ENCODE measurements at places on chromosomes 4 and X.

- no peak for DNase-seq
These were observed 83.7 kb upstream of the F9 start for GRCh38 chrX:139446832-139447231.

- peak; percentile 3 for DNase-seq
These were observed 148.8 kb upstream of the MID1 start for GRCh38 chrX:10769195-10769594.

DNA sequence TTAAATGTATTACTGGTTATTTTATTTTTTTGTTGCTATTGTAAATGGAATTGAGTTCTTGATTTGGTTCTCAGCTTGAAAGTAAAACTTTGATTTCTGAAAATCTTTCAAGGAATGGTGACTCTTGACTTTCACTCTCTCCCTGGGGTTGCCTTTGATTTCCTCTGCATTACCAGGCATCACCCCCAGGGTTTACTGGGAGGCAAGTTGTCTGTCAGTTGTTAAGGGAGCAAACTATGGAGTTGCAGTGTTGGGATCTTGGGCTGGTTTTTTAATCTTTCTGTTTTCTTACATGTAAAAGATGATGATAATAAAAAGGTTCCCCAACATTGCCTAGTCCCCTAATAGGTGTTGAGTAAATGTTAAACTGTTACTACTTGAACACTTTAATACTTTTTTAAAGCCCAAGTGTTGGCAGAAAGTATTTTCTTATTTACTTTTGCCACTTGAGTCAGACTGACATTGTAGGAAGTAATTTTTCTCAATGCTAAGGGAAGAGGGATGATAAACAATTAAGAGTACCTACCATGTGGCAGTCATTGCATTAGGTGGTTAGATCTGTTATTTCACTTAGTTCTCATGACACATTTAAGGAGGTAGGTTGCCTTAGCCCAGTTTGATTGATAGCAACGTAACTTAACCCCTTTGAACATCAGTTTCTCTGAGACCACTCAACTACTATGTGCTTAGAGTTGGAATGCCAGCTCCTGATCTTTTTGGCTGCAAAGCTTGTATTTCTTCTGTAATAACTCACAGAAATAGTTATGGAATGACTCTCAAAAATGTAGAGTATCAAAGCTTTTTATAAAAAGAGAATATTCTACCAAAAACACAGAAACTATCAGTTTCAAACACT, 67.1 kb downstream of the DCLK2 start:
- DNase-seq = no peak

DNA sequence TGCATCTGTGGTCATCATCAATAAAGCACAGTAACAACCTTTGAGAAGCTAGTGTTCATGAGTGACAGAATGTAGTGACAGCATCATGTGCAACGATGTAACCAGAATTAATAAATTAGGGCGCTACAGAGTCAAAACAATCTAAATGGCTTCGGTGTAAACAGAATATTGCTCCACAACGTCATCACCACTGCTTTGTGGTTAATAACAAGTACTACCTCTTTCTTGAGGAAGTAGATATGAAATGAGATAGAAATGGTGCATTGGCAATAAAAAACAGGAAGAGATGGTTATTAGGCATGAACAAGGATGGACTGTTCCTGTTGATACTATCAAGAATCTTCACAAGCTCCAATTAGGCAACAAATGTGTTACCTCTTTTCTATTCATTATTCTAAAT, 8.7 kb upstream of the PDHA2 start:
- DNase-seq = no peak

DNA sequence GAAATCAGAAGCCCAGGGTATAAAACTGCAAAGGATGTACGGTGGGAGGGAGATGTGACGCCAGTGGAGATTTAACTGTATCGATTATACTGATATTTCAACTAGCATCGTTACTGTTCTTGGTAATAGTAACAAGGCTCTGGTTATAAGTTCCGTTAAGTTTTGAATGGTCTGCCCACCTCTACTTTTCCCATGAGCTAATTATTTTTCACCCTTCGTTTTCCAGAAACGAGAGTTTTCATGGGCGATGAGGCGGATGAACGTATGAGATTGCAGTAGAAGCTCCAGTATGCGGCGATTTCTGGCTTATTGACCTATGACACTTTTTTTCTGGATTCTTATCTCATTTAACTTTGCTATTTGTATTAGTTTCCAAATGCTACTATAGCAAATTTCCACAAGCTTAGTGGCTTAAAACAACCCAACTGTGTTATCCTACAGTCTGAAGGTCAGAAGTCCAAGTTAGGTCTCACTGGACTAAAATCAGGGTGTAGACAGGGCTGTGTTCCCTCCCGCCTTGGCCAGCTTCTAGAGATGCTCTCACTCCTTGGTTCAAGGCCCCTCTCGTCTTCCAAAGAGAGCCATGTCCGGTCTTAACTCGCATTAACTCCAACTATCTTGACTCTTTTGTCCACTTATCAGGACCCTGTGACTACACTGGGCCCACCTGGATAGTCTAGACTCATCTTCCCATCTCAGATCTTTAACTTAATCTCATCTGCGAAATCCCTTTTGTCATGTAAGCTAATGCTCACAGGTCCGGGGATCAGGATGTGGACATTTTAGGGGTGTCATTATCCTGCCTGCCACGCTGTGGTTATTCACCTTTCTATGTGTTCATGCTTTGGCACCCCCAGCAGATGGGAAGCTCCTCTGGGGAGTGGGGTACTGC, 122.5 kb downstream of the IRF2 start:
- no peak for DNase-seq

GRCh38 chr4:176303938-176304337, 15.8 kb upstream of the SPCS3 start:
- DNase-seq = no peak

DNA sequence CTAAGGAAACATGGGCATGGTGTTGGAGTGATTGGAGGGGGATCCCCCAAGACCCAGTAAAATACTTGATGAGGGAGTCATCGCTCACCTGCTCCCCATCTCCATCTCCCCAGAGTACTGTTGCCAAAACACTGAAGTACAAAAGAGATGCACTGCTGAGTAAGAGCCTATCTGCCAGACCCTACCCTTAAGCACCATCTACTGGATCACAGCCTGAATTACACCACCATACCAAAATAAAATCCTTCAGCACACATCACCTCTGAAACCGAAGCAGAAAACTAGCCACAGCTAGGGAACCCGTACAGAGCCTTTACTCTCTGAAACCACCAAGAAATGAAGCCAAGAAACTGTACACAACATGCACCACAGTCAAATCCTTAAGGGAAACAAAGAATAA, 466.3 kb upstream of the ACTRT1 start:
- DNase-seq = no peak

GRCh38 chrX:65035446-65035770, 59.2 kb upstream of the ZC4H2 start:
- peak; percentile 26 for DNase-seq

GRCh38 chr4:184689681-184690080, 40.1 kb downstream of the PRIMPOL start:
- no peak for DNase-seq

- no peak for DNase-seq
These were observed 5.1 kb downstream of the CXCL9 start for GRCh38 chr4:76002176-76002575.

- no peak for DNase-seq
These were observed 27.9 kb upstream of the NDNF start for GRCh38 chr4:121100093-121100775.

GRCh38 chr4:153929675-153930074, 140.8 kb upstream of the SFRP2 start:
- no peak for DNase-seq

GRCh38 chrX:13256603-13257002, 63.2 kb downstream of the ATXN3L start:
- no peak for DNase-seq

DNA sequence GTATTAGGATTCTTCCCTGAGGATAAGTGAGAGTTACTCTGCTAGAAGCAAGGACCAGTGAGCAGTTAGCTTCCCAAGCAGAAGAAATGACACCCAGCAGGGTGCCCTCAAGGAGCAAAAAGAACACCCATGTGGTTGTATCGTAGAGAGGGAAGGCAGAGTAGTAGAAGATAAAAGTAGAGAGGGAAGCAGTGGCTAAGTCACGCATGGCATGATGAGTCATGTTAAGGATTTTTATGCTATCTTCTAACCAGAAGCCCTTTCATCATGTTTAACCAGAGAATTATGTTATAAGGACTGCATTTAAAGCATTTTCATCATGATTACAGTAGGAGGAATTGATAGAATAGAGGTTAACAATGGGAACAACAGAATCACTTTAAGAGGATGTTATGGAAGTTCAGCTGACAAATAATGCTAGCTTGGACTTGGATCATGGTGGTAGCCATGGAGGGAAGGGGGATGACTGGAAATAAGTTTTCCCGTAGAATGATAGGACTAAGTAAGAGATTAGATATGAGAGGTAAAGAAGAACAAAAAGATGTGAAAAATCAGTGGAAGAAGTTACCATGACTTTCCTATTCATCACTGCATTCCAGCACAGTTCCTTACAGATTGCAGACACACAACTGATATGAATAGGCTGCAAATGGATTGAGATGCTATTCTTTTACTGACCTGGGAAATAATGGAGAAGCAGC, 383.5 kb upstream of the INTU start:
- DNase-seq = no peak

DNA sequence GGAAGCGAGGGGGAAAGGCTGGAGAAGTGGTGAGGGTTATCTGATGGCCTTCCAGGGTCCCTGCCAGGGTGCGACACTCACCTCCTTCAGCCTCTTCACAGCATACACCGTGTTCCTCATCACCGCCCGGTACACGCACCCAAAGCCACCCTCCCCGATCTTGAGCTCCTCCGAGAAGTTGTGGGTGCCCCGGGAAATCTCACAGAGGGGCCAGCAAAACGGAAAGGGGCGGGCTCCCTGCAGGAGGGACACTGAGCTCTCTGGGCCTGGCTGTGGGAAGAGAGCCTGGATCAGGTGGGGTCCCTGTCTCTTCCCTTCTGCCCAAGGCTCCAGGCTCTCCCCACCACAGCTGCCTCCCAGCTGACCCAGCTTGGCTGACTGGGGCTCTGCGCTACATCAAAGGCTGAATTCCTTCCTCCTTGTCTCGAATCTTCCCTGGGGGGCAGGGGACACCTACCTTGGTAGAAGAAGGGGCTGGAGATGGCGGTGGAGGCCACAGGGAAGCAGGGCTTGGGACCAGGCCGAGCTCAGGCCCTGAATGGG, 1.1 kb downstream of the IRAK1 start:
- DNase-seq = no peak

DNA sequence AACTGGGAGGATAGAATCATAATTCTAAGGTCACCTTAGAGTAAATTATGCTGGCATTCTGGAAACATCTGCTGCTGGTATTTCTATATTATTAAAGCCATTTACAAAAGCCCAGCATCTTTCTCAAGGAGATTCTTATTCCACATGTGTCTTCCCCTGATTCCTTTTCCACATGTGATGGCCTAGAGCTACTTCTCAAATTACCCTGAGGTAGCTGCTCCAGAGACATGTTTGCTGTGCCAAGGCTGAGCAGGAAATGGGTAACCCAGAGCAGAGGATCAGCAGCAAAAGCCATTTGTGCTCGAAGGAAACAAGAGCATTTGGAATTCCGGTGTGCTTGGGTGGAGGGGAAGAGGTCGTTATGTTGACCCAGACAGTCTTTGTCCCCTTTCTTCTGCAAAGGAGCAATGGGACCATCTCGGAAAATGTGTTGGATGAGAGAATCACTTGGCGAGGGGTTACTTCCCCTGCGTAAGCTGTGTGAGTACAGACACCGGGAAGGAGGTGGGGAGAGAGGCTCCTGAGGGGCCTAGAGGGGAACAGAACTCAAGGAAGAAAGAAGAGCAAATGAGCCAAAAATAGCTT, 24.6 kb downstream of the TSC22D3 start:
- no peak for DNase-seq

DNA sequence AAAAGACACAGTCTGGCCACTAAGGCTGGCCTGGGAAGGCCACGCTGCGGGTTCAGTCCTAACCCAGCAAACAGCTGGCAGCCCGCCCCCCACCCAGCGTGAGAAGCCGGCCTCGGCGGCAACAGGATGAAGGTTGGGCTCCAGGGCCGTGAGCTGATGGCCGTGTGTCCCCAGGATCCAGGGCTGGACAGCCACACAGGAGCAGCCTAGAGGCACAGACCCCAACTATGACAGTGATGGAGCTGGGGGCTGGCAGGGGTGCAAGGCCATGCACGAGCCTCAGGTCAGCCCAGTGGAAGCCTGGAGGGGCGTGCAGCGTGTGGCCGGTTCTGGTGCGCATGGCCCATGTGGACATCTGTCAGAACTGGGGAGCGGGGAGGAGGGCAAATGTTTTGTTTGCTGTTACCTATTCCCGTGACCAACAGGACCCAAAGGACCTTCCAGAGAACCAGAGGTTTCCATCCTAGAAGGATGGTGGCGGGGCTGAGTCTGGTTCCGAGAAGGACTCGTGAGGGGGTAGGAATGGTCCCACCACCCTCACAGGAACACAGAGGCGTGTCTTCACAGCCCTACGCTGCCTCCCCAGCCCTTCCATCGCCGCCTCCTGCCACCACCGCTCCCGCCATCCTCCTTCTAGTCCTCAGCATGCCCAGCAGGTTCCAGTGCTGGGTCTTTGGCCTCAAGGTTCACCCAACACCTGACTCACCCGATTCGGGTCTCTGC, 46.5 kb downstream of the ZFYVE28 start:
- no peak for DNase-seq

DNA sequence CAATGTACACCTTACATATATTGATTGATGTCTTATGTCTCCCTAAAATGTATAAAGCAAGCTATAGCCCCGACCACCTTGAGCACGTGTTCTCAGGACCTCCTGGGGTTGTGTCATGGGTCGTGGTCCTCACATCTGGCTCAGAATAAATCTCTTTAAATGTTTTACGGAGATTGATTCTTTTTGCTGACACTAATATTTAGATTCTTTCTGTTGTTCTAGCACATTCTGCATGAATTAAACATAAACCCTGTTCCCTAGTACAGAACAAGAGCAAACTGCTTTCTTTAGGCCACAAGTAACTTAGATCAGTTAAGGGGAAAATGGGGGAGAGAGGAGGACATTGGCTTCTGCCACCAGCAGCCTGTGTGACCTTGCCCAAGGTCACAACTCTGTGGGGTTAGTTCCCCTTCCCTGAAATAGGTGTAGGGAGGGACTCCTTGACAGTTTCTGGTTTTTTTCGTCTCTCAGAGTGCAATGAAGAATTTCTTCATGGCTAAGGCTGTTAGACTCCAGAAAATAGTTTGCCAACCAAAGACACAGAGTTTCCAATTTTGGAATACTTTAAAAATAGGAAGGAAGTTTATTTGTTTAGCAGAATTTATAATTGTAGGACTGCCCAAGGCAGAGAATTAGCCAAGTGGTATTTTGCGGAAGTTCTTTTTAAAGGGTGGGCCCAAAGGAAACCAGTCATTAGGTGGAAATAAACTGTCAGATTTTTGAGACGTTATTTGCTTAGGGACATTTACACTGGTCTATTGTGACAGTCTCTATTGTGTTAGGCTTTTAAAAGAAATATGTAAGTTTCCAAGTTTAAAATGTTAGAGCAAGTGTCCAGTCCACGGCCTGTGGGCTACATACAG, 29.4 kb downstream of the PTTG2 start:
- DNase-seq = no peak

DNA sequence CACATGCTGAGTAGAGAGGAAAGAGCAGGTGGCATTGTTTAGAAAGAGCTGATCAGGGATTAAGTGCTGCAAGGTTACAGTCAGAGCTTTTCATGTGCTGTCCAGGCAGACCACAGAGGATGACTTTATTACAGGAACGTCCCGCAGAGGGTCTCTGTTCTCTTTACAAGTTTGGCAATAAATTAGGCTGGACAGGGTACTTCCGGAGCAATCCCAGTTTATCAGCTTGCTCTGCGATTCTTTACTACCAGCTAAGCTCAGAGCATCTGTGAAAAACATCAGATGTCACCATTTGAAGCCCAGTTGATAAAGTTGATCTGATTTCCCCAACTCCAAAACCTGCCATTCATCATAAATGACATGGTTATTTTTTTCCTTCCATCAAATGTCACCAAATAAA, 633.1 kb downstream of the NLGN4X start:
- no peak for DNase-seq

- no peak for DNase-seq
These were observed 36.8 kb upstream of the ARSD start for GRCh38 chrX:2965965-2966364.

All from cerebellum (tissue), 4 donors.